SJSA1 (cell line): ENCODE measurements at places on chromosomes 4 and X.

DNA sequence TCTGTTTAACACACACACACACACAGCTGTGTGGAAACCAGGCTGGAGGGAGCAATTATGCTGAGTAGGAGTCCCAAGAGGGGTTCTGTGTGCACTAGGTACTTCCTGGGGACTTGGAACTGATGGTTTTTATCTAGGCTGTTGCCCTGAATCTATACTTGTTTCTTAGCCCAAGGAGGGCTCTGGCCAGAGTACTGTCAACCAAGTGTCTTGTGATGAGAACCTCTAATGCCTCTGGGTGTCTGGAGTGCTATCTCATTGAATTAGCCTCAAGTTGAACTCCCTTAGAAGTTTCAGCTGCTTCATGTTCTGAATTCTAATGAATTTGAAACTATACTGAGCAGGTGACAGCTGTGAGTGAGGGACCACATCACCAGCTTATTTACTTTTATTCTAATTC is 16.6 kb downstream of the ARHGAP24 start:
- no peak for DNase-seq

GRCh38 chr4:169810325-169811323 is 52.9 kb upstream of the HPF1 start:
- DNase-seq = peak; percentile 41

GRCh38 chrX:74505437-74505836 is 84.1 kb downstream of the SLC16A2 start:
- no peak for DNase-seq

GRCh38 chr4:77065382-77065781 is 10.4 kb downstream of the CCNI start:
- DNase-seq = no peak

GRCh38 chr4:55736605-55737183 is 82.9 kb upstream of the EXOC1L start:
- DNase-seq = no peak

DNA sequence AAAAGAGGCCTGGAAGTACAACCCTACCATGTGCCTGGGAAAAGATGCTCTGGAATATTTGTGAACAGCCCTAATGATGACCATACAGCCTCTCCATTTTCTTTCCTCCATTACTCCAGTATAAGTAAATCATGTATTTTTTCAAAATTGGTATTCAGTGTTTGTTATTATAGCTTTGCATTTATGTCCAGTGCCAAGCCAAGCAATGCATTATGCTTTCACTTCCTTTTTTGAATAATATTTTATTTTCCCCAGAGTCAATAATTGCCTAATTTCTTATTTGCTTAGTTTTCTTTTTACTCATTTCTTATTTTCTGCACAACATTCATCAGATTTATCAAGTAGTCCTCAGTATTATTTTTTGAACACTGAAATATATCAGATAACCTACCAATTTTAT is 49.3 kb upstream of the EOLA2 start:
- no peak for DNase-seq

DNA sequence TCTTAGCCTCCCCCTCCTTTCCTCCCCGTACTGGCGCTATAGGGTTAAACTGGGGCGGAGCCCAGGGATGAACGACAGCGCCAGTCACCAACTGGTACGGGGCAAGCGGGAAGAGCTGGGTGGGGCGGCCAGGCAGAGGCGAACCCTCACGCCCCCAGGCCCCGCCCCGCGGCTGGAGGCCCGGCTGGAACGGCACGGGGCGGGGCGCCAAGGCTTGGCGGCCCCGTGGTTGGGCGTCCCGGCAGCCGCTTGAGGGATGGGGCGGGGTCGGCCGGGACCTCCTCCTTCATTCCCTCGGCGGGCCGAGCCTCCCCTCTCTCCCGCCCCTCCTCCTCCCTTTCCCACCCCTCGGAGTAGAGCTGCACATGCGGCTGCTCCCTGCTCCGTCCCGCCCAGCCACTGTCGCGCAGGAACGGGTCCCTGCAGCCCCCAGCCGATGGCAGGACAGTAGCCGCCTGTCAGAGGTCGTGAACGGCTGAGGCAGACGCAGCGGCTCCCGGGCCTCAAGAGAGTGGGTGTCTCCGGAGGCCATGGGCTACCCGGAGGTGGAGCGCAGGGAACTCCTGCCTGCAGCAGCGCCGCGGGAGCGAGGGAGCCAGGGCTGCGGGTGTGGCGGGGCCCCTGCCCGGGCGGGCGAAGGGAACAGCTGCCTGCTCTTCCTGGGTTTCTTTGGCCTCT is at the start of gene EDA:
Gene EDA, plus strand, starts transcription at position 335 of the 678 bp plus-strand sequence.
- DNase-seq = peak; percentile 47

GRCh38 chrX:3728454-3728853 is 15.0 kb upstream of the PRKX start:
- DNase-seq = peak; percentile 37

DNA sequence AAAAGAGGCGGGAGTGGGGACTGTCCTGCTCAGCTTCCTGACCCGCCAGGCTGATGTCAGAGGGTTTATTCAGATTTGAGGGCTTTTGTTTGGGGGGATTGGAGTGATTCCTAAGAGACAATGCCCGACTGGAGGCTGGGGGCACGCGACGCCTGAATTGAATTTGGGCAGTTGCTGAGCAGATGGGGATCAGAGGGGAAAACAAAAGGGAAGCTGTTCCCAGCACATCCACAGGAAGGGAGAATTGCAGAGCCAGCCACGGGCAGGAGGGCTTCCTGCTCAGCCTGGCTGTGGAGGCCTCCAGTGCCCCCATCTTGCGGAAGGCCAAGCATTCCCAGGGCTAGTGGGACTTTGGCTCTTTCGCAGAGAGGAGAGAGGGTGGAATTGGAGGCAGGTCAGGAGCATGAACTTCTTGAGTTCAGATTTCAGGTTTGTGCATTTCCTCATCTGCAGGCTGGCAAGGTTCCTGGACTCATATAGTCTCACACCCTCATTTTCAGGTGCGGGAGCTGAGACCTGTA is 162.8 kb downstream of the NHS start:
- no peak for DNase-seq

DNA sequence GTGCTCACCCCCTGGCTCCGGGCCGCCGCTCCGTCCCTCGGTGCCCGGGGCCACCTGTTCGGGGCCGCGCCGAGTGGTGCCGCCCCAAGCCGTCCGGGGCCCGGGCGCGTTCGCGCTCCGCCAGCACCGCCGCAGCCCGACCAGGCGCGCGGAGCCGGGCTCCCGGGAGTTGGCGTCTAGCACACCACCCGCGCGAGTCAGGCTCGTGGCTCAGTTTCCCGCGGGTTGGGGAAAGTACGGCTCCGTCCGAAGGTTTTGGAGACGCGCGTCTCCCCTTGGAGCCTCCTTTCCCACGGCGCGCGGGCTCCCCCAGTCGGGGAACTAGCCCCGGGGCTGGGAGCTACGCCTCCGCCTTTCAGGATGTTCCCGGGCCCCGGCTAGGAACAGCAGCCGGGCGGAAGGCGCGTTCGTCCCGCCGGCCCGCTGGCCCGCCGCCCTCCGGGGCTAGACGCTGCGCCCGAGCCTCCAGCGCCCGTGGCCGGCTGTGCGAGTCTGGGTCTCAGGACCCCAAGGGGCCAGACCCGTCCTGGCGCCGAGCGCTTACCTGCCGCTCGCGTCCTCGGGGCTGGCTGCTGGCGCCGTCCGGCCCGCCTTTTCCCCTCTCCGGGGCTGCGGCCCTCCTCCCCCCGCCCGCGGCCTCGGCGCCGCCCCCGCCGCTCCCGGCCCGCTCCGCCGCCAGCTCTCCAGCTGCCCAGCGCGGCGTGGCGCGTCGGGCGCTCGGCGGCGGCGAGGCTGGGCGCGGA is at the start of gene ADGRG2:
Gene ADGRG2, minus strand, starts transcription at position 571 of the 743 bp plus-strand sequence. CDS start 53,634 bp downstream, outside the sequence.
- DNase-seq = peak; percentile 43

DNA sequence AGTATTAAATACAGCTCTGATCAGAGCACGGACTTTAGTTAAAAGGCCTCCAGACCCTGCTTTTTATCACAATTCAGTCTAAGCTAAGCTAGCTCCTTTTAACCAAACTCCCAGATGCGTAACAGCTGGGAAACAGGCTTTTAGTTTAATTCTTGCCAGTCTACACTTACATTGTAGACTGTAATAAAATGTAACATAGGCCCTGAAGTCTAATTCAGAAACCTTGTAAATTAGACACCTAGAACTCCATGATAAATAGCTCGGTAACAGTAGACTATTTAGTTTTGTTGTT is 20.1 kb downstream of the FBXO8 start:
- DNase-seq = no peak

DNA sequence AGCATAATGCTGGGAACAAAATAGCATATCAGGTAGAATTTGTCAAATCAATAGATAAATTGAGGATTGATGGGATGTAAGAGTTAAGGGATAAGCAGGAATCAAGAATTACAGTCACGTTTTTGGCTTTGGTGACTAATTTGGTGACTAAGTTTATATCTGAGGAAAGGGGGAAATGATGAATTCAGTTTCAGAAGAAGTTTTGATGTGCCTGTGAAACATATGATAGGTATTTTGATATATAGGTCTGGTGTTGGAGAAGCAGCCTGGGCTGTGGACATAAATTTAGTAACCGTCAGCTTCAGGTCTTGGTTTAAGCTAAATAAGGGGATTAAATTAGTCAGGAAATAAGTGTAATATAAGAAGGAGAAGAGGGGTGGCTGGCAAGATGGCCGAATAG is 79.0 kb upstream of the EDA2R start:
- DNase-seq = no peak

DNA sequence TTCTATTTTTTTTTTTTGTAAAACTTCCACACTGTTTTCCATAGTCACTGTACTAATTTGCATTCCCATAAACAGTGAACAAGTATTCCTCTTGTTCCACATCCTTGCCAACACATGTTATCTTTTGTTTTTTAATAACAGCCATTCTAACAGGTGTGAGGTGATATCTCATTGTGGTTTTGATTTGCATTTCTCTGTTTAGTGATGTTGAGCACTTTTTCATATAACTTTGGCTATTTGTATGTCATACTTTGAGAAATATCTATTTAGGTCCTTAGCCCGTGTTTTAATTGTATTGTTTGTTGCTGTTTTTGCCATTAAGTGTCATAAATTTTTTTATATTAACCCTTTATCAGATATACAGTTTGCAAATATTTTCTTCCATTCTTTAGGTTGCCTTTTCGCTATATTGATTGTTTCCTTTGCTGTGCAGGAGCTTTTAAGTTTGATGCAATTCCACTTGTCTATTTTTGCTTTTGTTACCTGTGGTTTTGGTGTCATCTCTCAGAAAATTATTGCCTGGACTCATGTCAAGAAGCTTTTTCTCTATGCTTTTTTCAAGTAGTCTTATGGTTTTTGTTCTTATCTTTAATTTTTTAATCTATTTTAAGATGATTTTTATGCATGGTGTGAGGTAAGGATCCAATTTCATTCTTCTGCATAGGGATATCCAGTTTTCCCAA is 27.9 kb upstream of the NDNF start:
- DNase-seq = no peak

- DNase-seq = no peak
These were observed 58.7 kb downstream of the TLL1 start for GRCh38 chr4:165931741-165932140.

- no peak for DNase-seq
These were observed 12.2 kb upstream of the EDA start for GRCh38 chrX:69603566-69604194.

DNA sequence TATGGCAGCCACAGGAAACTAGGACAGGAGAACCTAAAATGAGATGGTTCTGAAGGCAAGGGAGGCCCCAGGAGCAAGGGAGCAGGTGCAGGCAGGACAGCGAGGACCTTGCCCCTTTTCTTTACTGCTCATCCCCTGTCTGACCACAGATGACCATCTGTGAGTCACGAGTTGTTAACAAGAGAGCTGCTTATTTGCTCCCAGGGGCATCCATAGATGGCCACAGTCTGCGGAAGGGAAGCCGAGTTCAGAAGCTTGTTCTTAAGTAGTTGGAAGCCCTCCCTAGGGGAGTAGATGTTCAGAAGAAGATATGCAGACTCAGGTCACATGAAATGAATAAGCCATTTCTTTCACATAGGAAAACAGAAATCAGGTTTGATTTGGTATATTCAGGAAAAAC is 69.4 kb downstream of the EVC2 start:
- no peak for DNase-seq

DNA sequence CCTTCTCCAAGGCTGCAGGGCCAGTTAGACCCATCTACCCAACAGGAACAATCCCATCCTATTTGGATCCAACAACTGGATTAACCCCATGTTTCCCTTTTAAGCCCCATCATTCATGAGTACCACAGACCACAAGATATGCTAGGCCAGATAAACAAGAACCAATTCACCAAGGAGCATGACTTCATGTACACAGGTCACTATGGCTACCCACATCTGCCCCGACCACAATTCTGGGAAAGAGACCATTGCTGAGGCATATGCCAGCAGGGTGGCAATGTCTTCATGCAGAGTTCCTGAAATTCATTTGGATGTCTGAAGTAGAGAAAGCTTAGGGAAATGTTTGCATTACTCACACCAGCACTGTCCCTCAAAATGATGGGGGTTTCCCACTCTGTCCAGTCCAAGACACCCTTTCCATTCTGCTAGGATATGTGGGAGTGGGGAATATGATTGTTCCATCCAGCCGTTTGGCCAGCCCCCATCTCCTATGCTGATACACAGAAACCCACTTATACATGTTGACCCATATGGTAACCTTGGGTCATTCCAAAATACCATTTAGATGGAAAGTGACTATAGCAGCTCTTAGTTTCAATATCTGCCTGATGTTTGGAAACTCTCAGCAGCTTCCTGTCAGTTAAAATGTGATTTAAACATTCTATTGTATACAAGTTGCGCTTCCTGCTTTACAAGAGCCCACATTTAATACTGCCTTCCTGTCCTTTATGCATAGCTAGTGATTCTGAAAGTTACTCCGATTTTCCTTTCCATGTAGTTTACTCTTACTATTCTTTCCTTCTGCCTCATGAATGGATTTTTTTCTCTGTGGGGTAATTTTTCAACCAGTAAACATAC is 129.0 kb downstream of the AMMECR1 start:
- no peak for DNase-seq

- no peak for DNase-seq
These were observed 39.5 kb downstream of the PCDH10 start for GRCh38 chr4:133188433-133189146.

- peak; percentile 63 for DNase-seq
These were observed 53.8 kb upstream of the TBC1D14 start for GRCh38 chr4:6855692-6856297.

DNA sequence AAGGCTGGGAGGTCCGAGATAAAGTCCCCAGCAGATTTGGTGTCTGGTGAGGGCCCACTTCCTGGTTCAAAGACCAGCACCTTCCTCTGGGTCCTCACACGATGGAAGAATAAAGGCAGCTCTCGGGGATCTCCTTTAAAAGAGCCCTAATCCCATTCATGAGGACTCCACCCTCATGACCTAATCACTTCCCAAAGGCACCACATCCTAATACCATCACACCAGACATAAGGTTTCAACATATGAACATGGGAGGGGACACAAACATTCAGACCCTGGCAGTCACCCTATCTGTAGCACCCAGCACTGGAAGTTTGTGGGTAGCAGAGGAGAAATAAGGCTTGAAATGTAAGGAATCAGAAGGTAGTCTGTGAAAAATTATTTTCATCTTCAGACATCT is 112.9 kb upstream of the NOCT start:
- DNase-seq = no peak

DNA sequence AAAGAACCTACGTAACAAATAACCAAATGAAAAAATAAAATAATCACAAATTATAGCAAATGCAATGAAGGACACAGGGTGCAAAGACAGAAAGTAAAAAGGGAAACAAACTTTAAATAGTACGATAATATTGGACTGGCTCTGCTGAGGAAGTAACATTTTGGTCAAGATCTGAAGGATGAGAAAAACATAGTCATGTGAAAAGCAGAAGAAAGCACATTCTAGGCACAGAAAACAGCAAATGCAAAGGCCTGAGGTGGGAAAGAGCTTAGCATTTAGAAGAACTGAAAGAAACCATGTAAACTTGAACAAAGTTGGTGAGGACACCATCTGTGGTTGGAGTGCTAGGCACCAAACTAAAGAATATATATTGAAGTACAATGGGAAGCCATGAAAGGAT is 111.2 kb downstream of the PPP3CA start:
- no peak for DNase-seq

GRCh38 chrX:457292-457679 is 70.6 kb upstream of the PPP2R3B start:
- no peak for DNase-seq
